ENCODE measurements at places on chromosomes 12 and 14.

- no peak for DNase-seq
Measured at GRCh38 chr12:125996443-125996842, 931.2 kb downstream of the AACS start.

DNA sequence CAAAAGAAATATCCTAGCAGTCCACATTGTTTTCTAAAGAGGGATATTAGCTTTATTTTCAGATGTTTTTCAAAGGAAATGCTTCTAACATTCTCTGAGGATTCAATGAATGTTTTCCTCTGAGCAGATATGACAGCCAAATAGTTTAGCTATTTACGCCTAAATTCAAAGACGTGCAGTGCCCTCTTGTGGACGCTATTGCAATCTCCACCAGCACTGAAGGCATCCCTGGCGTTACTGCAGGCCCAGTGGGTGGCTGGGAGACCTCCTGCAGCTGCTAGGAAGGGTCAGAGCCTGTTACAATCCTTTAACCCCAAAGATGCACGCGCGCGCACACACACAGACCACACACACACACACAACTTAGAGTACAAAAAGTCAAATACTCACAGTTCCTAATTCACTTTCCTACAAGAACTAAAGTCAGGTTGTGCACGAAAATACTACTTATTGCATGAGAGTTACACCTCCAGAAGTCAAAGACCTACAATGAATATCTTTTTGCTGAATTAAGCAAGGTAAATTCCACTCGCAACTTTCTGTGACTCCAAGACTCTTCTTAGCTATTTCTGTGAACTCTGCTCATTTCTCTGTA is 589.3 kb upstream of the TMEM132C start:
- no peak for DNase-seq

GRCh38 chr14:61542848-61543790 is 152.2 kb upstream of the HIF1A start:
- no peak for DNase-seq

DNA sequence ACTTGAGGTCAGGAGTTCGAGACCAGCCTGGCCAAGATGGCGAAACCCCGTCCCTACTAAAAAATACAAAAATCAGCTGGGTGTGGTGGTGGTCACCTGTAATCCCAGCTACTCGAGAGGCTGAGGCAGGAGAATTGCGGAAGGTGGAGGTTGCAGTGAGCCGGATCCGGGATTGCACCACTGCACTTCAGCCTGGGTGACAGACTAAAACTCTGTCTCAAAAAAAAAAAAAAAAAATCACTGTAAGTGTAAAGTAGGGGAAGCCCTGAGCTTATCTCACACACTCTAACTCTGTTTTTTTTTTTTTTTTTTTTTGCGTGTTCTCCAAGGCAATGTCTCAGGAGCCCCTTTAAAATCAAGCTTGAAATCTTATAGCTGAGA is 421 bp upstream of the RBMS2 start:
- DNase-seq: no peak

DNA sequence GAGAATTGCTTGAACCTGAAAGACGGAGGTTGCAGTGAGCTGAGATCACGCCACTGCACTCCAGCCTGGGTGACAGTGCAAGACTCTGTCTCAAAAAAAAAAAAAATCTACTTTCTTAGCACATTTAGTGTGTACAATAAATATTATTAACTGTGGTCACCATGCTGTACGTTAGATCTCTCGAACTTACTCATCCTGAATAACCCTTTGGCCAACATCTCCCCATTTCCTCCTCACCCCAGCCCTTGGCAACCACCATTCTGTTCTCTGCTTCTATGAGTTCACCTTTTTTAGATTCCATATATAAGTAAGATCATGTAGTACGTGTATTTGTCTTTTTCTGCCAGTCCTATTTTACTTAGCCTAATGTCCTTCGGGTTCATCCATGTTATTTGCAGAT is 13.4 kb downstream of the FUT8 start:
- DNase-seq: no peak

DNA sequence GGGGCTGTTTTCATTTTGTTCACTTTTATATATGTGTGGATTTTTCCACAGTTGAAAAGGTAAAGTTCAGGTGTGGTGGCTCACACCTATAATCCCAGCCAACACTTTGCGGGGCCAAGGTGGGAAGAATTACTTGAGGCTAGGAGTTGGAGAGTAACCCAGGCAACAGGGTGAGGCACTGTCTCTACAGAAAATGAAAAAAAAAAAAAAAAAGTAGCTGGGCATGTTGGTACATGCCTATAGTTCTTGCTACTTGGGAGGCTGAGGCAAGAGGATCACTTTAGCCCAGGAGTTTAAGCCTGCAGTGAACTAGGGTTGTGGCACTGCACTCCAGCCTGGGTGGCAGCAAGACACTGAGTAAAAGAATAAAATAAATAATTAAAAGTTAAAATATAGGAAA is 326.5 kb downstream of the NAV3 start:
- DNase-seq: no peak

GRCh38 chr14:93239869-93240677 is 33.0 kb downstream of the UBR7 start:
- DNase-seq: no peak

DNA sequence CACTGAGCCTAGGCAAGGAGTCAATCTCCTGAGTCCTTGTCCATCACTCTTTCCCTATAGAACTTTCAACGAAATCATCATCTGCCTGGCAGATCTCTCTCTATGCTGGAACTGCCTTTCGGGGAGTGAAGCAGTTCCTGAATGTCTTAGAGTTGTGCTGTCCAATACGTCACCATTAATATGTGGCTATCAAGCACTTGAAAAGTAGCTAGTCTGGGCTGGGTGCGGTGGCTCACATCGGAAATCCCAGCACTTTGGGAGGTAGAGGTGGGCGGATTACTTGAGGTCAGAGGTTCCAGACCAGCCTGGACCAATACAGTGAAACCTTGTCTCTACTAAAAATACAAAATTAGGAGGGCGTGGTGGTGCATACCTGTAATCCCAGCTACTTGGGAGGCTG is 35.1 kb downstream of the NRDE2 start:
- DNase-seq: no peak

- DNase-seq: no peak
Measured at GRCh38 chr12:11732715-11733114, 83.2 kb downstream of the ETV6 start.

DNA sequence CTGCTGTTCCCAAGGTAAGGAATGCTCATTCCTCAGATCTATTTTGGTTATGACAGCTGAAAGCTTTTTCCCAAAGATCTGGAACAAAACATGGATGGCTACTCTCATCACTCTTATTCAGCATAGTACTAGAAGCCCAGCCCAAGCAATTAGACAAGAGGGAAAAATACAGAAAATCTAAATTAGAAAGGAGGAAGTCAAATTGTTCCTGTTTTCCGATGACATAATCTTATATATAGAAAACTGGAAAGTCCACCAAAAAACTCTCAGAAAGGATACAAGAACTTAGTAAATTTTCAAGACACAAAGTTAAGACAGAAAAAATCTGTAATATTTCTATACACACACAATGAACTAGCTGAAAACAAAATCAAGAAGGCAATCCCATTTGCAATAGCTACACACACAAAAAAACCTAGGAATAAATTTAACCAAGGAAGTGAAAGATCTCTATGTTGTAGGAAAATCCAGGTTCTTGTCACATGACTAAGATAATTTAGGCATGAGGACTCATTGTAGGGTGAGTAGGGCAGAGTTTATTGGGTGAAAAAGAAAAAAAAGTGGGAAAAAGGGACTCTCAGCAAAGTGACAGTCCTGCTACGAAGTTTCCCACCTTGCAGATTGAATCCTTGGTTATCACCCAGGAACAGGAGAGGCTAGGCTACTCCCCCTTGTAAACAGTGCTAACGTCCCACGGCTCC is 28.6 kb upstream of the KLRB1 start:
- DNase-seq: no peak

DNA sequence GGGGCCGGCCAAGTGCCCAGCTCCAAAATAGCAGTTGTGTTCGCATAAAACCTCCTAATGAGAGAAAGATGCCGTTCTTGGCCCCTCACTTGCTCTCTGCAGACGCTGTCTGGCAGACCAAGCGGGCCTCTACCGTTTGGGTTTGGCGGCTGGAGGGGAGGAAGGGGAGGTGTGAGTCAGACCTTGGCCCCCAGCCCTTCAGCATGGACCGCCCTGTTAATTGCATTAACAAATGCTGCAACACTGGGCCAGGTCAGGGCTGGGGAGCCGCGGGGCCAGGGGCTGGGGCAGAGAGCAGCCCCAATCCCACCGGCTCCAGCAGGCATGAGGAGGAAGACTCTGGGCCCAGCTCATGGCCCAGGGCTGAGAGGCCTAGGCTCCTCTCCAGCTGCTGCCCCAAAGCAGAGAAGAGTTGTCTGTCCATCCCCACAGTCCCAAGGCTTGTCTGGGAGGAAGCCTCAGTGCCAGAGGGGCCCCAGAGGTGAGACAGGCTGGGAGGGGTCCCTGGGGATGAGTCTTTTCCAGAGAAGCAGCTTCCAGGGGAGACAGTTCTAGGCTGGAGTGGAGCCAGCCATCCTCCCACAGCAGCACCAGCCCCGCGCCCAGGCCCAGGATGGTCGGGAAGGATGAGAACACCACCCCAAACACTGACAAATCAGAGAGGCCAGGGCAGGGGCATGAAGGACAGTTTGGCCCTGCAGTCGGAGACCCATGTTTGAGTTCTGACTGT is 16.9 kb downstream of the LTBP2 start:
- no peak for DNase-seq

DNA sequence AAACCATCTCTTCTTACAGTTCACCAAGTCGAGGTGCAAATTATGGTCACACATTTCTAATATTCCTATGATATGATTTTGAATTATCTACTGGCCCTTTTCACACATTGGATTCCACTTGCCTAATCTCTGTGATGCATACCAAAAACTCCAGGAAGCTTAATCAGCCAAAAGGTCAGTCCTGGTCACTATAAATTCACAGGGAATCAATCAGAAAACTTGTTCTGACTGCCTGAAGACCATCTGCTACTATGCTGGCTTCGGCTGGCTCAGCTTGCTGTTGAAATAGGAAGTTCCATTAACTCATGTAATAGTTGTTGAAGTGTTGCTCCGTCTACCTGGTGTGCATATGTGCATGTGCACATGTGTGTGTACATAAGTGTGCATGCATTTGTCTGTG is 142.8 kb upstream of the FLRT2 start:
- DNase-seq: no peak

GRCh38 chr12:44184499-44185206 is 348.8 kb downstream of the TMEM117 start:
- DNase-seq: no peak

DNA sequence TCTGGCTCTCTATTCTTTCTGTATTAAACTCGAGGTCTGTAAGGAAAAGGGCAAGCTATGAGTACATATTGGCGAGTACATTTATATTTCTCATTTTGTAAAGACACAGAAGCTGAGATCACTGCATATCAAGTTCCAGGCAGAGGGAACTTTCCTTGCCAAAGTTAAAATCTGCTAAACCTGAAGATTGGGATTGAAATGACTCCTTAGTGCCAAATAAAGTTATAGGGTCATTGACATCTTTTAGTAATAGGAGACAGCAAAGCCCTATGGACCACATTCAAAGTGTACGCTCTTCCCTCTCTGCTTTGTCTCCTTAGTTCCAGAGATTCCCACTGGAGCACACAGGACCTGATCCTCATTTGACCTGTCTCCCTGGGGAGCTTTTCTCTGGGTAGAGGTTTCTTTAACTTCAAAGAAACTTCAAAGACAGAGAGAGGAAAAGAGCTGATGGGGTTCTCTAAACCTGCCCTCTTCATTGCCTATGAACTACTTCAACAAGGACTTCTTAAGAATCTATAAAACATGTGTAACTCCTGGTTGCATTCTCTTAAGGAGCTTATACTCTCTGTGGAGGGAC is 42.6 kb upstream of the PTPRR start:
- no peak for DNase-seq

- no peak for DNase-seq
Measured at GRCh38 chr14:96639550-96639949, 137.4 kb downstream of the PAPOLA start.

DNA sequence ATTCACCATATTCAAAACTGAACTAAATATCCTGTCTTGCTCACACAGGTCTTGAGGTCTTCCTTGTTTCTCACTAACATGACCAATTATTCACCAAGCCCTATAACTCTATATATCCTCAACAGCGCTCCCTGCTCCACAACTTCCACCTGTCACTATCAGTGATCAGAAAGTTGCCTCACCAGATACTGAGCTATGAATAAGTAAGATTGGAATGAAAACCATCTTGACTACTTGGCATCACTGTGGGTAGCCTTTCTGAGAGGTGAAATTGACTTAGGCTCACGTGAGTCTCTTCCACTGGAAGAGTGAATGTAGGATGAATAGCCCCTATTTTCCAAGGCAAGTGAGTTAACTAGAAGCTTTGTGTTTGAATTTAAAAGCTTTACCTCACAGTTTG is 167.1 kb downstream of the PIK3C2G start:
- no peak for DNase-seq

DNA sequence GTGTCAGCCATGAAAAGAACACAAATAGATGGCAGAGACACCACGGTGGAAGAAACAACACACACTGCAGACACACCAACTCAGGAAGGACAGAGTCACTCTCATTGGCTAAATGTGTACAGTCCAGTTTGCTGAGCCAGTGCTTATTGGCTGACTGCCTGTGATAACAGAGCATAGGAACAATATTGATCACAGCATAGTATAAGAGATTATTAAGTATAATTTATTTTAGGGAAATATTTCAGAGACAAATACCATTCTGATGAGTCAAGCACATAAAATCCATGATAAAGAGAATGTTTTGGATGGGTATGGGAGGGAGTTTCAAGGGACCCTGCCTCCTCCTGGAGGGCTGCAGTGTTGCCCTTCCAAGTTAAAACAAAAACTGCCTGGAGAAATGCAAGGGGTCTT is 50.9 kb downstream of the BTG1 start:
- DNase-seq: no peak

DNA sequence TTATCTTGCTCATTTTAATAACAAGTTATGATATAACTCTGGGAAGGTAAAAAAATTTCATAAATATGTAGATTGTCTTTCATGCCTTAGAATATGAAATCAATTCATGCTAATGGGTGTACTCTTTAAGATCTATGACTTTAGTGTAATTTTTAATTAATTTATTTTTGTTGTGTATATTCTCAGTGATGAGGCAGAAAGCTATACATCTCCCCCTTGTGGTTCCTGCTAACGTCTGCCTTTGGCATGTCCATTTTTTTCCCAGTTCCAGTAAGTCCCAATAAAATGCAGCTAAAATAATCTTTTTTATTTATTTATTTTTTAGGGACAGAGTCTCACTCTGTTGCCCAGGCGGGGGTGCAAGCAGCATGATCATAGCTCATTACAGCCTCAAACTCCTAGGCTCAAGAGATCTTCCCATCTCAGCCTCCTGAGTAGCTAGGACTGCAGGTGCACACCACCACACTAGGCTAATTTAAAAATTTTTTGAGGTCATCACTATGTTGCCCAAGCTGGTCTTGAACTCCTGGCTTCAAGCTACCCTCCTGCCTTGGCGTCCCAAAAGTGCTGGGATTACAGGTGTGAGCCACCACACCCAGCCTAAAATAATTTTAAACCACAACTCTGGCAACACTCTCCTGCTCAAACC is 3.3 kb upstream of the CHURC1 start:
- no peak for DNase-seq

GRCh38 chr12:11759899-11760298 is 110.4 kb downstream of the ETV6 start:
- no peak for DNase-seq
